BJ (cell line): ENCODE measurements at places on chromosomes 11 and 22.
A peak's percentile ranks its signal among the peaks of the same experiment; 100 is the strongest.

- no peak for DNase-seq
Observed at GRCh38 chr11:26365284-26365683, 33.4 kb downstream of the ANO3 start.

GRCh38 chr11:74826901-74827300 is 78.3 kb downstream of the RNF169 start:
- no peak for DNase-seq

GRCh38 chr22:23684026-23684425 is 6.8 kb upstream of the RGL4 start:
- no peak for DNase-seq

DNA sequence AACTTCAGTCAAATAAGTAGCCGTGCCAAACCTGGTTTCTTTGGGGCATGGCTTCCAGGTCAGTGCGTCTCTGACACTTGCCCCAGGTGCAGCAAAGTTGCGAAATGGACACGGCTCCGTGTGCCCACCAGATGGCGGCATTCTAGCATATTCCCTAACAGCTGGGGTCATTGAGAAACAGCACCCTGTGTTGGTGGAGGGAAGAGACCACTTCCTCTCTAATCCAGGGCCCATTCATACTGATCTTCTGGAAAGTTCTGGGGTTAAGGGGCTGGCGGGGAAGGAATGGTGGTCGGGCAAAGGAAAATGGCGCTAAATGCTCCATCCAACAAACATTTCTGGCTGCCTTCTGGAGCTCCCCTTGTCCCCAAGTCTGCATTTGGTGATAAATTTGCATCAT is 141.2 kb upstream of the TIMP3 start:
- DNase-seq = no peak

DNA sequence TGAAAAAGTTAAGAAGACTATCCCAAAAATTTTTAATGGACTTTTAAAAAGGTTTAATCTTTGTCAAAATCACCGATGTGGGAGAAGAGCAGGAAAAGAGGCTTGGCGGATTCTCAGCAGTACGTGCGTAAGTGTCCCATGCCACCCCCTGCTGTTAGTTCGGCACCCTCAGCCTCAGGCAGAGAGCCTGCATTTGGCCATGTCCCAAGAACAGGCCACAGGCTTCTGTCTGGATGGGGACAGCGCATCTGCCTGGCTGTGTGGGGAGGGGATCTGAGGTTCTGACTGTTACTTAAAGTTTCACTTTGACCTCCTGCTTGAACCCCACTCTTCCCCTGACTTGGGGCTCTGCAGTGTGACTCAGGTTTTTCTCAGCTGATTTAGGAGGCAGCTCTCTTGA is 35.3 kb downstream of the EXT2 start:
- DNase-seq = no peak

- no peak for DNase-seq
Observed at GRCh38 chr11:120078397-120078796, 59.5 kb downstream of the TRIM29 start.

- no peak for DNase-seq
Observed at GRCh38 chr11:105000167-105000566, 22.8 kb downstream of the CASP5 start.

DNA sequence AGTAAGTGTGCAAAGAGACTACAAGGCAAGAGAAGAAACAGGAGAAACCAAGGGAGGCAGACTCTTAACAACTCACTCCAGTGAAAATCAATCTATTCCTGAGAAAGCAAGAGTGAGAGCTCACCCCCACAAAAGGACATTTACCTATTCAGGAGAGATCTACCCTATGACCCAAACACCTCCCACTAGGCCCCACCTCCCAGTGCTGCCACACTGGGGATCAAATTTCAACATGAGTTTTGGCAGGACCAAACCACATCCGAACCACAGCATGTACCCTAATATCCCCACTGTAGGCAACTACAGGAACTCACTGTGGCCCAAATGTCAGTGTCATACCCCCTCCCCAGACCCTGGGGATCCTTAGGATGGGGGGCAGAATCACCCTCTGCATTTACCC is 526.2 kb upstream of the B3GAT1 start:
- no peak for DNase-seq

- no peak for DNase-seq
Observed at GRCh38 chr11:112537846-112538330, 277.2 kb upstream of the PLET1 start.

- DNase-seq = no peak
Observed at GRCh38 chr11:101407324-101407723, 176.5 kb downstream of the TRPC6 start.

GRCh38 chr11:77345621-77346020 is 44.1 kb upstream of the GDPD4 start:
- peak; percentile 49 for DNase-seq

- DNase-seq = no peak
Observed at GRCh38 chr11:14539982-14540421, 19.8 kb upstream of the PSMA1 start.

- no peak for DNase-seq
Observed at GRCh38 chr11:86196085-86196696, 48.4 kb upstream of the EED start.

DNA sequence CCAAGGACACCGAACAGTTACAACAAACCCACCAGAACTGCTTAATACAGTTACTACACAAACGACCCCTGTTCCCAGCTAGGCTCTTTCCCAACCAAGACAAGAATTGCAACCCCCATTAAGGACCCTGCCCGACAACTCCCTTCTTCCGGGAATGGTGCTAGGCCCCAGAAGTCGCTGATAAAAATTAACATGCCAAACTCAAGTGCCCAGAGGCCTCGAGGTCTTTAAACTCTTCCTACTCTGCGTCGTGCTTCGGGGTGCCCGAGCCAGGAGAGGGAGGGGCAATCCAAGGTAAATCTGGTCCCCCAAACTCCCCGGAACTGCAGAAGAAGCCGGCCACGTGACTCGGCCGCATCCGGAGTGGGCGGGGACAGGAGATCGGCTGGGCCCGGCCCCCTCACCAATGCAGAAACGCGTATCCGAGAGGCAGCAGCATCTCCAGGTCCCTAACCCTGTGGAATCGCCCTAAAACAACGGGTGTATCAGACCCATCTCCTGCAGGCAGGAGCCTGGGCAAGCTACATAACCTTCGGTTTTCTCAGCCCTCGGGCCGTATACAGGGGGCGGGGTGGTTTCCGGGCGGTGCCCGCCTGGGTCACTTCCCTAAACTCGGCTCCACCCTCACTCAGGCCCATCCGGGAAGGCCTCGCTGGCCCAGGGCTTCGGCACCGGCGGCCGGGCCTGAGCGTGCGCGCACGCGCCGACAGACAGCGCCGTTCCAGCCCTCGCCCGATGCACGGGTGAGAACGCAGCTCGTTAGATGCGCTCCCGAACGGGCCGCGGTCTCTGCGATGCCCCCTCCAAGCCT is 1.1 kb downstream of the CFL1 start:
- no peak for DNase-seq

- no peak for DNase-seq
Observed at GRCh38 chr11:31790649-31791048, 20.5 kb downstream of the PAX6 start.

DNA sequence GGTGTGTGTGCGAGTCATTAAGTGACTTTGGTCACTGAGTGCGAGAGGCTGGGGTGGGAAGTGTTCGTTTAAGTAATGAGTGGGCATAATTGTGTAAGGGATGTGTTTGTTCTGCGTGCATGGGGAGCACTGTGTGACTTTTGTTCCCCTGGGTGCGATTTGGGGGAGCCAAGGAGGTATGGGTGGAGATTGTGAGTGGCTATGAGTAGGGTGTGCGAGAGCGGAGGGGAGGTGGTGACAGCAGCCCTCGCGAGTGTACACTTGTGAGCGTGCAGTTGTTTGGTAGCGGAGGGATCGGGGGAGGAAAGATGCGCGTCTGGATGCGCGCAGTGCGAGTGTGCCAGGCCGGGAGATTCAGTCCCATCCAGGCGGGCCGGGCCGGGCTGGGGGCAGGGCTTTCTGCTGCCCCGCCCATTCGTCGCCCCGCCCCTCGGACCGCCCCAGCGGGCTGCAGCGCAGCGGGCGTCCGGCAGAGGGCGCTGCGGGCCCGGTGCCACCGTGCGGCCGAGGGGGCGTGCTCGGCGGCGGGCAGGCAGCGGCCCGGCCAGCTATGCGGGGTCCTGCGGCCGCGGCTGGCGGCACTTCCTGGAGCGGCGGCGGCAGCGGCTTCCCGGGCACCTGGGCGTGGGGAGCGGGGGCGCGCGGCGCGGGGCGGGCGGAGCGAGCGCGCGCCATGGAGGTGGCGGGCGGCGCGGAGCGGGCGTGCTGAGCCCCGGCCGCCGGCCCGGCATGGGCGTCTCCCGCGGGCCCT is at the start of gene DGKZ:
TSS of gene DGKZ (plus strand) at position 578 of the 751 bp plus-strand sequence. CDS start 197 bp downstream, outside the sequence.
- DNase-seq = no peak

- no peak for DNase-seq
Observed at GRCh38 chr22:33467080-33467479, 408.9 kb upstream of the SYN3 start.

DNA sequence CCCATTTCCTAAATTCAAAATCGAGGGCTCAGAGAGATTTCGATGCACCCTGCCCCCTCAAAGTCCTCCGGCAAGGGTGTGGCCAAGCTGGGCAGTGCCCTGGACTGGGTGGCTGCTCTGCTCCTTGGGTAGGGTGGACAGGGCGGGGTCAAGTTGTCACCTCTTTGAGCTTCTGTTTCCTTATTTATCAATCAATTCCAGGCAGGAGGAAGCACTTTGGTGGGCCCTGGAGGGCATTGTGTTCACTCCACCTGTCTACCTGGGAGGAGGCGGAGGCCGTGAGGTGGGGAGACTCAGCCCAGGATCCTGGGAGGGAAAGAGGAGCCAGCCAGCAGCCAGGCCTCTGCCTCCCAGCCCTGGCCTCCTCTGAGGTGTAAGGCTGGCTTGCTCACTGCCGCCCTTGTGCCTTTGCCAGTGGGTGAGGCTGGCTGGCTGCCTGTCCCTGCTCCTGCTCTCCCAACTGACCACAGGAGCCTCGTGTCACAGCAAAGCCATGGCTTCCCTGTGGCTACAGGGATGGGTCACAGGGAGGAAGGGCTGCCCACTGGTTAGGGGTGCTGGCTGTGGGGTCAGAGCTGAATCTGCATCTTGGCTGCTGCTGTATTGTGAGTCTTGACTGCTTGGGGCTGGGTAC is 25.5 kb upstream of the SHISAL1 start:
- DNase-seq = no peak

DNA sequence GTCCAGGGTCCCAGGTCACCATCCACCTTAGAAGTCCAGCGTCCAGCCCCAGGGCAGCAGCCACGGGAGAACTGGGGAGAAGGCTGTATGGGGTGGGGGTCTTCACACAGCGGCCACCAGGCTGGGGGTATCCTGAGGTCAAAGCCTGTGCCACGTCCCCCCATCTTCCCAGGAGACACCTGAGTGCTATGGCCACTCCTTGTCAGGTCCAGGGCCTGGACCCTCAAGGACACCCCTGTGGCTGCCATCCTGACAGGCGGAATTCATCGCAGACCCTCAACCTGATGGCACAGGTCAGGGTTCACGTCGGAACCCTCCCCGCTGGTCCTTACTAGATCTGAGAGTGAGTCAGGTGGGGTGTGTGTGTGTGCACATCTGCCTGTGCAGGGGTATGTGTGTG is 18.6 kb downstream of the BRSK2 start:
- DNase-seq = no peak

GRCh38 chr11:121899520-121899919 is 216.5 kb downstream of the BLID start:
- no peak for DNase-seq

DNA sequence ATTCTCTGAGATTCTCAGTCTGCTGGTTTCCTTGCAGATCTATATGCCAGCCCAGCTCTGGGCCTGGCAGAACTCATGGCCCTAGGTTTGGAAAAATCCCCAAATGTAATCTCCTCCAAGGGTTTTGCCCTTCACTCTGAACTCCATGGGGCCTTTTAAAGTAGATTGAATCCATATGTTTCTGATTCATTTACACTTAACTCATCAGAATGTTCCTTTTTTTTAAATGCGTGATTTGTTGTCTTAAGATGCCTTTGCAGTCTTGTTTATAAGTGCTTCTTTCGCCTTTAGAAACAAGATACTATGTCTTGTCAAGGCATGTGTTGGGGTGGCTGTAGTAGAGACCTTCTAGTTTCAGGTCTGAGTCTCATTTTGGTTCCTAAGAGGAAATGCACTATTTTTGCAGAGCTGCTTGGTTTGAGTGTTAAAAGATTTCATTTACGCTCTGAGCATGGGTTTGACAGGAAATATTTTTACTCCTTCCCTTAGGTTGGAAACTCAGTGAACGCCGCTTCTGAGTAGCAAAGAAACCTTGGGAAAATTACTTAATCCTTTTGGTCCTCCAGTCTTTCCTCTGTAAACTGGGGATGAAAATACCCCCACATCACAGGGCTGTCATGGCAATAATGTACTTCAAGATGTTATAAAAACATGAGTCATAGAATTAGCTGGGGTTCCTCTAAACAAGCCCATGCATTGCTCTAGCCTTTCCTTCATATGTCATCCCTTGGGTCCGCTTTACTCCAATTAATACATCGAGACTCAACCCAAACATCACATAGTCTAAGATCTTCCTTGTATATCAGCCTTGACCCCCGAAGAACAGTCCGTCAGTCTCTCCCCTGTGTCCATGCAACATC is 83.5 kb downstream of the SNX19 start:
- DNase-seq = no peak

GRCh38 chr11:75964071-75964470 is 149.1 kb downstream of the UVRAG start:
- no peak for DNase-seq
